ENCODE measurements at places on chromosomes 1 and 21. TPM values are rescaled to one million over a fixed set of nuclear protein-coding genes. Genes with fewer than 3 reads are reported as not detected.

GRCh38 chr1:167412920-167413319 is 105.4 kb downstream of the CD247 start:
- no peak for DNase-seq
- no peak overlapping the region for H3K27ac ChIP-seq
- no peaks in the 10 kb centered on the region for H3K27me3 ChIP-seq

DNA sequence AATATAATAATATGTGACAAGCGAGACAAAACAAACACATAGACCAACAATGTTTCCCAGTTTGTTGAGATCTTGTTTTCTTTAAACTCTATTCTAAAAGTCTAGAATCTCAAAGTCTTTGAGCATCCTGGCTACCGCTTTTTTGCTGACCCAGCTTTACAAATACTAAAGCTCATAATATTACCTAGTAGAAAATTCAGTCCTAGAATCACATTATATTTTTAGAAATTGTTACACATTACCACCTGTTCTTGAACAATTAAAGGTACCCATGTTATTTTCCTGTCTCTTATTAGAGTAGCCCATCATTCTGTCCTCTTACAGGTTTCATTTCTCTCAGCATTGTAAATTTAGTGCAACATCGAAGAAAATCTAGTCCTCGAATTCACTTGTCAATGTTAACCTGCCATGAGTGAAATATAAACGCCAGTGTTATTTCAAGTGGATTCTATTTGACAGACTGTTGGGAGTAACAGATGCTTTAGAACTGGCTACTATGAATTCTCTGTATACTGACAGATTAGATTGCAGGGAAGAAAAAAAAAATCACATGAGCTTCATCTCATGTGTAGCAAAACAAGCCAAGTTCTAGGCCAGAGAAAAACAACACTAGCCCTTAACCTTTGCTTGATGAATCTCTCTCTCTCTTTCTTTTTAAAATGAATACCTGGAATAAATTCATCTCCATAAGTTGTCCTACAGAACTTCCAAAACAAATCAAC is 851.2 kb upstream of the ADAMTS5 start:
- H3K4me3 ChIP-seq: no peak overlapping the region
- H3K4me1 ChIP-seq: no peaks in the 10 kb centered on the region
- no peaks in the 10 kb centered on the region for H3K36me3 ChIP-seq
- H3K27ac ChIP-seq: no peak overlapping the region
- DNase-seq: no peak

- H3K4me1 ChIP-seq: no peaks in the 10 kb centered on the region
- no peak for DNase-seq
- no peaks in the 10 kb centered on the region for H3K36me3 ChIP-seq
Observed at GRCh38 chr1:4277598-4277997, 376.8 kb upstream of the AJAP1 start.

- H3K4me1 ChIP-seq: no peaks in the 10 kb centered on the region
- H3K27me3 ChIP-seq: no peaks in the 10 kb centered on the region
- no peaks in the 10 kb centered on the region for H3K36me3 ChIP-seq
- no peak overlapping the region for H3K4me3 ChIP-seq
- no peak overlapping the region for H3K27ac ChIP-seq
- DNase-seq: no peak
Observed at GRCh38 chr1:214912127-214912526, 170.4 kb upstream of the KCNK2 start.

GRCh38 chr1:2810281-2810680 is 8.8 kb upstream of the TTC34 start:
- no peak for DNase-seq
- no peaks in the 10 kb centered on the region for H3K27me3 ChIP-seq
- no peaks in the 10 kb centered on the region for H3K36me3 ChIP-seq
- no peaks in the 10 kb centered on the region for H3K4me1 ChIP-seq
- H3K4me3 ChIP-seq: no peak overlapping the region

DNA sequence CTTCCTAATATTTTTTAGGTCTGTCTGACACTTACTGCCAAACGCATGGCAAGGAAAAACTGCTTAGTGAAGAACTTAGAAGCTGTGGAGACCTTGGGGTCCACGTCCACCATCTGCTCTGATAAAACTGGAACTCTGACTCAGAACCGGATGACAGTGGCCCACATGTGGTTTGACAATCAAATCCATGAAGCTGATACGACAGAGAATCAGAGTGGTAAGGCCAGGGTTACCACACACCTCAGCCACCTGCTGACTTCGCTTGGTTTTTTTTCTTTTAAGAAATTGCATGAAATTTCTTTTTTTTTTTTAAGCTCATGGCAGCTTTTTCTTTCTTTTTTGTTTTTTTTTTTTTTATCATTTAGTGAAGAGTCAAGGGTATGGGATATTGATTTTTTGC is 17.2 kb downstream of the ATP1A1 start:
- no peak overlapping the region for H3K27ac ChIP-seq
- DNase-seq: no peak
- H3K4me1 ChIP-seq: no peaks in the 10 kb centered on the region
- H3K36me3 ChIP-seq: peaks cover 78% of the 10 kb centered on the region
- H3K27me3 ChIP-seq: no peaks in the 10 kb centered on the region

- H3K4me3 ChIP-seq: no peak overlapping the region
- no peak for DNase-seq
- H3K4me1 ChIP-seq: no peaks in the 10 kb centered on the region
Observed at GRCh38 chr1:150688763-150689162, 8.2 kb downstream of the GOLPH3L start.

- no peaks in the 10 kb centered on the region for H3K27me3 ChIP-seq
- no peak overlapping the region for H3K4me3 ChIP-seq
- H3K36me3 ChIP-seq: no peaks in the 10 kb centered on the region
- H3K4me1 ChIP-seq: peaks cover 37% of the 10 kb centered on the region
Observed at GRCh38 chr21:41681348-41681801, 85.5 kb downstream of the RIPK4 start.

DNA sequence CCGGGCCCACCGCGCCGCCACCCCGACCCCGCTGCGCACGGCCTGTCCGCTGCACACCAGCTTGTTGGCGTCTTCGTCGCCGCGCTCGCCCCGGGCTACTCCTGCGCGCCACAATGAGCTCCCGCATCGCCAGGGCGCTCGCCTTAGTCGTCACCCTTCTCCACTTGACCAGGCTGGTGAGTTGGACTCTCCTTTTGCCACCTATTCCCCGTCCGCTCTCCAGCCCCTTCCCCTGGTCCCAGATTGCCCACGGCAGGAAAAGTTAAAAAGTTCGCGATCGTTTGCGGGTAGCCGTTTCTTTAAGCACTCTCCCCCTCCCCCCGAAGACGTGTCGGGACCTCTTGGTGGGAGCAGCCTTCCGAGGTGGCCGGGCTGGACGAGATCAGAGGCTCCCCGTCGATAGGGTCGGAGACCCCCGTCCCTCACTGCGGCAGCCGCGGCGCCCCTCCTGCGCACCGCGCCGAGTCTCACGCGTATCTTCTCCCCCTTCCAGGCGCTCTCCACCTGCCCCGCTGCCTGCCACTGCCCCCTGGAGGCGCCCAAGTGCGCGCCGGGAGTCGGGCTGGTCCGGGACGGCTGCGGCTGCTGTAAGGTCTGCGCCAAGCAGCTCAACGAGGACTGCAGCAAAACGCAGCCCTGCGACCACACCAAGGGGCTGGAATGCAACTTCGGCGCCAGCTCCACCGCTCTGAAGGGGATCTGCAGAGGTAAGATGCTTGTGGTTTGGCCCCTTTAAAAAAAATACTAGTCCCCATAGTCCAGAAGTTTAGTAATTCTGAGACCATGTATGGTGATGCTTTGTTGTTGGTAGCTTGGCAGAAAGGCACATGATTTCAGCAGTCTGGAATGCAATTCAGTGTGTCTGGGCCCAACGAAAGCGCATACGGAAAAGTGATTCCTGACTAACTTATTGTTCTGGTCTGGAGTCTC is 576 bp downstream of the CCN1 start:
- peaks cover 26% of the 10 kb centered on the region for H3K36me3 ChIP-seq
- H3K27ac ChIP-seq: peak overlapping the region; percentile 97
- DNase-seq: peak; percentile 86
- peaks cover 12% of the 10 kb centered on the region for H3K4me1 ChIP-seq
- no peaks in the 10 kb centered on the region for H3K27me3 ChIP-seq

DNA sequence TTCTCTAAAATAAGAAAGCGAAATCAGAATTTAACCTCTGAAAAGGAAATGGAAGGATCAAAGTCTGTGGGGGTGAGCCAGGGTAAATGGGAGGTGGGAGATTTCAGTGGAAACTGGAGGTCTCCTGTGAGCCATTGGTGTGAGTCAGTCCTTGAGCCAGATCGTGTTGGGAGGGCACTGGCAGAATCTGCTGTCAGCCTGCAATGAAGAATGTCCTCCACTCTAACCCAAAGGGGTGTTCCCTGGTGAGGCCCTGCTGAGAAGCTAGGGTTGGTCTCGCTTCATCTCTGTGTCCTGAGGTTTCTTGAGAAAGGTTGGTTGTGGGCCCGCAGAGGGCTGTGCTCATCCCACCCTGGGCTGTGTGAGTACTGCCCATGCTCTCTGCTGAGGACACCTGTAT is 2.4 kb downstream of the QSOX1 start:
- peak overlapping the region; percentile 87 for H3K4me3 ChIP-seq
- DNase-seq: peak; percentile 61
- H3K4me1 ChIP-seq: peaks cover 33% of the 10 kb centered on the region

The S100A7 gene
- total RNA-seq: not detected

The MARK1 gene
- total RNA-seq: 10.8 TPM

Data from astrocyte (in vitro differentiated cells and primary cell).